ENCODE measurements at places on chromosomes 12 and 14.

- DNase-seq: no peak
Observed at GRCh38 chr12:14126692-14127091, 145.3 kb upstream of the GRIN2B start.

- no peak for DNase-seq
Observed at GRCh38 chr14:43479596-43480195, 1027.4 kb downstream of the FSCB start.

GRCh38 chr12:116524964-116525379 lies 34.2 kb upstream of the MAP1LC3B2 start:
- DNase-seq: no peak

GRCh38 chr12:19191563-19191962 lies 62.0 kb downstream of the PLEKHA5 start:
- DNase-seq: no peak

DNA sequence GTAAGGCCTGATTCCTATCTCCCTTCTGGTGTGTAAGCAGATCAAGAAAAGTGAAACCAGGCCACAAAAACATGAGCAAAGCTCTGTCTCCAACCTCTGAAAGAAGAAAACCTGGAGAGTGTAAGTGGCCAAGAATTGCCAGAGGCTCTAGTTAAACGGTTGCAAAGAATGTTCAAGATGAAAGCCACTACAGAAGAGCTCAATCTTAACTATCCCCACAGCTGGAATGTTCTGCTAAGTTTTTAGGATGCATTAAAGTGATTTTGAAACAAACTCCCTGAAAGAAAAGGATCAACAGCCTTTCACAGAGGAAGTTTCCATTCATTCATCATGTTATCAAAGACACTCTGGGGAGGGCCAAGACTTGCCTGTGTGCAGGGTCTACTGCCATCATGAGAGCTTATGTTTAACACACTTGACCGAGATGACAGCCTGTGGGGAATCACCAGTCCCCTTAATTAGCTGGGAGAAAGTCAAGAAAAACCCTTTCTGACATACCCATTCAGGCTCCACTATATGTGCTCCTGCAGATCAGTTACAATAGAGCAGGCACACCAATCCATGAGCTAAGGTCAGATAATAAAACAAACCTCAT lies 128.0 kb upstream of the OVCH1 start:
- no peak for DNase-seq

- DNase-seq: peak; percentile 53
Observed at GRCh38 chr14:105527826-105528585, 1.6 kb downstream of the TMEM121 start.

DNA sequence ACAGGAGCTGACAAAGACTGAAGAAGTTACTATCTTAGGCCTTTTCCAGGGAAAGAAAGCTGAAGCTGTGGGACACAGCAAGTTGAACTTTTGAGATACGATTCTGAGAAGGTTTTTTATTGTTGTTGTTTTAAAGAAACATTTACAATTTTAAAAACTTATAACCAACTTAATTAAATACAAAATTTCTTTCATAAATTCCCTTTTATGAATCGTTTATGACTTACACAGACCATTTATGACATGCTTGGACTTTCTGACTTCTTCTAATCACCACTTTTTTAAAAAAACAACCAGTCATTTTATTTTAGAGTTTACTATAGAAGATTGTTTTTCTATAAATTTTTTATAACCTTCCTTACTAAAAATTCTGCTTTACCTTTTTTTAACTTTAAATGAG lies 68.7 kb downstream of the DHRS2 start:
- DNase-seq: no peak

GRCh38 chr12:19687371-19687770 lies 248.1 kb downstream of the AEBP2 start:
- DNase-seq: no peak

- DNase-seq: no peak
Observed at GRCh38 chr14:104461676-104462449, 117.7 kb upstream of the C14orf180 start.

DNA sequence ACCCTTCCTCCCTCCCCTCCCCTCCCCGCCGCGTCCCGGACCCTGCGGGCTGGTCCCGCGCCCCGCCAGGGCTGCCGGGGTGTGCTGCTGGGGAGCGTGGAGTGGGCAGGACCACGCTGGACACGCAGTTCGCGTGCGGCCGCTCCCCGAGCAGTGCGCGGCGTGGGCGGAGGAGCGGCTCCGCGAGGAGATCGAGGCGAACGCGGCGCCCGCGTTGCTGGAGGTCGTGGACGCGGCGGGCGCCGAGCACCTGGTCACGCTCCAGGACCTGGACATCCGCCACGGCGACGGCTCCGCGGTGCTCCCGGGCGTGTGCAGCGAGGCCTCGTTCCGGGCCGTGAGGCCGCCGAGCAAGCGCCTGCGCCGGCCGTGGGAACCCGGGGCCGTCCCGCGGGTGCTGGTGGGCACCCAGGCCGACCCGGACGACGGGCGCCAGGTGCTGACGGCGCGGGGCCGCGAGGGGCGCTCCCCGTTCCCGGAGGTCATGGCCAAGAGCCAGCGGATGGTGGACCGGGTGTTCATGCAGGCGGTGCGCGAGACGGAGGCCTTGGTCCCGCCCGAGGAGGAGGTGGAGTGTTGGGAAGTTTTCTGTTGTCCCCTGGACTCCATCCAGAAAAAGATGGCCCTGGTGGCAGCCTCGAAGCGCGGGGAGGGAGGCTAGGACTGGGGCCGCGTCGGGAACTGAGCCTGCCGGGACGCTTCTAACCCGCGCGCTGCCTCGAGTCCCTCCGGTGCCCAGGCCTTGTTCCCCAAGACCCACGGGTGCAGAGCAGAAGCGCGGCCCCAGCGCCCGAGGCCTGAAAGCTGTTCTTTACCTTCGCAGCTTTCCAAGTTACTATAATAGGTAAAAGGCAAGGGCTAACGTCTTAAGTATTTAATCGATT lies 54.7 kb upstream of the EIF5 start:
- no peak for DNase-seq

DNA sequence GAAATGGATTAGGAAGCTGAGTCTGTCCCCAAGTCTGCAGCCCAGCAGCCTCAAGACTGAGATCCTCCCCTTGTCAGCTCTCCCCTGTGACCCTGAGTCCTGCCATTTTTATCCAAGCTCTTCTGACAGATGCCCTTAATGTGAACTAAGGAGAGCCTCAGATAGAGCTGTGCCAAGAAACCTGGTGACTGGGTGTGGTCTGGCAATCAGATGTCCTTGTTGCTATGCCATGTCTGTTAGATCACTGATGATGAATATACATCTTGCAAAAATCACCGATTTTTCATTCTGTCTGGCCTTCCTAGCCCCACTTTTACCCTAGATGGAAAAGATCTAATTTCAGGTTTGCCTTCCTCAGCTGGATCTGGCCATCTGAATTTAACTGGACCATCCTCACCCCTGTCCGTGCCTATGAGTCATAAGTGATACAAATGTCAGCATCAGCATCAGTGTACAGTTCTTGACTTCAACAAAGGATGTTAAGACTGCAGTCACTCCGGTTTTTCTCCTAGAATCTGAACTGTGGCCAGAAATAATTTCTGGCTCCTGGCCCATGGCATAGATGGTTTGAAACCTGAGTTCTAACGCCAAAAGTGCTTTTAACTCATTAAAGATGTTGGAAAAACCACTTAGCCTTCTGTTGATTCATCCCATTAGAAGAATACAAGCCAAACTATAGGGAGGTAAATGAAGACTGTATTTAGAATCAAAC lies 61.2 kb upstream of the GRIP1 start:
- DNase-seq: no peak

- no peak for DNase-seq
Observed at GRCh38 chr14:66043921-66044320, 442.2 kb upstream of the CCDC196 start.

DNA sequence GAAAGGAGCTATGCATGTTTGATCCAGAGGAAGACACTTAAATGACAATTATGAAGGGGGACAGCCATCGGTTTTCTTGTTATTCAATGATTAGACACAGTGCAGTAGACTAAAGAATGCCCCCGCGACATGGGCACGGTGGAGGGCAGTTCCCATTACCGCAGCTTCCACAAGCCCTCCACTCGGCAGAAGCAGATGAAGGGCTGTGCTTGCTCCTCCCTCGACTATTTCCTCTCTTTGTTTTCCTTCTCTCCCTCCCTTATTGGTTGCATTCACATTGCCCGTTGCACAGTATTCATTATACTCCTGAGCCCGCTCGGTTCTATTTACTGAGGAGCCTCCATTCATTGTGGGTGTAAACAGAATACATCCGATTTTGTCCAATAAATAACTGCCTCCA lies 138.8 kb upstream of the RASSF8 start:
- DNase-seq: no peak

DNA sequence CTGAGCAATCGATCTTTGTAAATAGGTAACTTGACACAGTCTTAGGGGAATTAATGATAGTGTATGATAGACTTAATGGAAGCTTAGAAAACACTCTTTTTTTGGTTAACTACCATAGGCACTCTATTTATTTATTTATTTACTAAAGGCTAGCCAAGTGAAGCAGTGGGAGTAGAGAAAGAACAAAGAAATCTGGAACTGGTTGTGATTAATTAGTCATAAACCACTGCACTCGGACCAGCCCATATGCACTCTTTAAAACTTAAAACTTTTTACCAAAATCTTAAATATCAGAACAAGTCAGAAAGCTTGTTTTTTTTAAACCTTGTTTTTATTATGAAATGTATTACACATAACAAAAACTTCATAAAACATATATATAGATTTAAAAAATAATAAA lies 49.5 kb upstream of the SRP54 start:
- no peak for DNase-seq

- no peak for DNase-seq
Observed at GRCh38 chr14:21109377-21110138, 8.7 kb downstream of the TMEM253 start.

- no peak for DNase-seq
Observed at GRCh38 chr14:93073910-93074769, 41.6 kb downstream of the ITPK1 start.
